Lower lobe of right lung (tissue), 2 donors: ENCODE measurements at places on chromosomes 11 and 22.
A peak's percentile ranks its signal among the peaks of the same experiment; 100 is the strongest.

- H3K4me1 ChIP-seq = peaks cover 25% of the 10 kb centered on the region
- H3K36me3 ChIP-seq = no peaks in the 10 kb centered on the region
- DNase-seq = no peak
These were observed 4.6 kb downstream of the WT1 start for GRCh38 chr11:32430568-32431381.

GRCh38 chr11:2781408-2782274 lies 81.8 kb upstream of the KCNQ1OT1 start:
- H3K4me3 ChIP-seq = no peak overlapping the region
- peak overlapping the region; percentile 47 for H3K27ac ChIP-seq
- no peaks in the 10 kb centered on the region for H3K36me3 ChIP-seq
- H3K27me3 ChIP-seq = no peaks in the 10 kb centered on the region

DNA sequence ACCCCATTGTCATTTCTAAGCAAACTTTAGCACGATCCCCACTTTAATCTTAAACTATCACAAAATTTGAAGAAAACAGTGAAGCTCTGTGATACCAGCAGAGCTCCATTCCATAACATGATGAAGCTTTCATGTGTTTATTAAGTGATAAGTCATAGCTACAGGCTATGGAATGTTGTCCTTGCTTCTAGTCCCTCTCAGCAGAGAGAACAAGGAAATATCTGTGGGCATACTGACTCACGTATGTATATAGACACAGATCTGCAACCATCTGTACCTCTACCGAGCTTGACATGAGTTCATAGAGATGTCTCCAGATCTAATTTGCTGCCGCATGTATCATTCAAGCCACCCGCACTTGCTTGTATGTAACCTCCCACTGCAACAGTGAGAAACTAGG lies 588.9 kb downstream of the ETS1 start:
- H3K27ac ChIP-seq = no peak overlapping the region
- no peaks in the 10 kb centered on the region for H3K36me3 ChIP-seq
- H3K4me1 ChIP-seq = no peaks in the 10 kb centered on the region

GRCh38 chr11:119935349-119935925 lies 202.5 kb downstream of the TRIM29 start:
- no peak overlapping the region for H3K4me3 ChIP-seq
- no peak for DNase-seq
- no peaks in the 10 kb centered on the region for H3K4me1 ChIP-seq

- H3K36me3 ChIP-seq = no peaks in the 10 kb centered on the region
- no peak overlapping the region for H3K4me3 ChIP-seq
- DNase-seq = no peak
- H3K27ac ChIP-seq = no peak overlapping the region
- H3K27me3 ChIP-seq = no peaks in the 10 kb centered on the region
These were observed 194.1 kb upstream of the LARGE1 start for GRCh38 chr22:34114406-34114805.
